ENCODE measurements at places on chromosomes 7 and 10. TPM values are rescaled to one million over a fixed set of nuclear protein-coding genes. Genes with fewer than 3 reads are reported as not detected.
A peak's percentile ranks its signal among the peaks of the same experiment; 100 is the strongest.

- DNase-seq, result no peak
Measured at GRCh38 chr10:22597138-22597537, 117.2 kb downstream of the PIP4K2A start.

- DNase-seq, result no peak
Measured at GRCh38 chr10:5888843-5889623, 660 bp downstream of the ANKRD16 start.

SFTPA1 gene
- polyA plus RNA-seq, result not detected

GRCh38 chr10:77530011-77530410 is 107.6 kb downstream of the KCNMA1 start:
- no peak for DNase-seq

DNA sequence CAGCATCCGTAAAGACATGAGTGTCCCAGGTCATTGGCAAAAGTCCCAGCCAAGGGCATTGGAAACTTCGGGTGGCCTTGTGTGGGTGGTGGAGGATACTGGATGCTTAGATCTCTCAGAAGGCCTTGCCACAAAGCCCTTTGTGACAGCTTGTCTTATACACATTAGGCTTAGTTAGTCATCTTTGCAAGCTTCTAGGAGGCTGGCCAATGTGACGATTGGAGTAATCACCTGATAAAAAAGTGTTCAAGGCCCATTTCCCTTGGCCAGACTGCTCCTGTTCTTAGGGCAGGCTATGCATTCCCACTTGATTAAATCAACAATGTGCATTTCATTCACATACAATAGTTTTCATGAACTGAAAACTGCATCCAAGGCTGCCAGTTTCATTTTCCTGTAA is 26.9 kb downstream of the NPS start:
- DNase-seq, result no peak

DNA sequence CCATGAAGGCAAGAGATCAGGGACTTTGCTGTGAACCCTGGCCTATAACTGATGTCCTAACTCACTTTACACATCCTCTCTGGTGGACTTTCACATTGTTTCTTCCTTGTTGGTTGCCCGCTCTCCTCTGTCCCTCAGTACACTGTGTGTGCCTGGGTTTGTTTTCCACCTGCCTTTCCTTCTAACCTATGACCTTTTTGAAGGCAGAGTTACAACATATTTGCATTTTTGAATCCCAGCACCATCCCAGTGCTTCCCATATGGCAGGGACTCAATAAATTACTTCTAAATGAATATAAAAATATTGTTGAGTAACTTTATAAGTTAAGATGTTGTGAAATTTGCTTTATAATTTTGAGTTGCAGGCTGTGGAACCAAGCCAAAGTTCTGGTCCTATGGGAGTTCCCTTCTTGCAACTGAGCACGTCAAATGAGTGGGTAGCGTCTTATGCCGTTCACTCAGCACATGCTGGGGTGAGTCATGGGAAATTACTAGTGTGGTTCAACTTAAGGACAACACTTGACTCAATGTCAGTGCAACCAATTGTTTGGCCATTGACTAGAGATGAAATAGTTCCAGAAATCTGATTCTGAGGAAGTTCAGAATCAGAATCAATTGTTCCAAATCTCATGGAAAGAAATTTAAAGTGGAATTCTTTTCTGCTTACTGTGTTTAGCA is 250.9 kb downstream of the TWIST1 start:
- peak; percentile 98 for DNase-seq

GRCh38 chr7:4017081-4017480 is 665.0 kb upstream of the FOXK1 start:
- DNase-seq, result no peak

- DNase-seq, result no peak
Measured at GRCh38 chr10:83274088-83274487, 865.2 kb upstream of the GHITM start.

OR6V1 gene
- polyA plus RNA-seq, result not detected

- no peak for DNase-seq
Measured at GRCh38 chr10:1400101-1401070, 336.9 kb downstream of the ADARB2 start.

GRCh38 chr10:49661140-49661856 is 18.2 kb upstream of the C10orf53 start:
- no peak for DNase-seq
